ENCODE measurements at places on chromosomes 7 and 10. TPM values are rescaled to one million over a fixed set of nuclear protein-coding genes. Genes with fewer than 3 reads are reported as not detected.

- no peak for DNase-seq
Measured at GRCh38 chr7:139854124-139854511, 25.1 kb downstream of the TBXAS1 start.

DNA sequence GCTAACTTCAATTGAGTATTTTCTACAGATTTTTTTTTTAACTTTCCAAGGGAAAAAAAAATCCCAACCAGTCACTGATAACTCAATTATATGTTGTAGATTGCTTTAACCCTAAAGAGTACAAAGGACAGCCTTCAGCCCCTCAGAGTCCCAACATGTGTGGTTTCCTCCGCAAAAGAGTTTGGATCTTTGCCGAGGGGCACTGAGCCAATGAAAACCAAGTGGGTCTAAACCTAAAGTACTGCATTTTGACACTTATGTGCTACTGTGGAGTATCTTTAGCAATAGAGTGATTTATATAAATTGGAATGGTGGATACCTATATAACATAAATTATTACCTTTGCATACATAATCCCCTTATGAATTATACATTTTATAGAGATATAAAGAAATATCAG lies 91.5 kb downstream of the SEMA3D start:
- no peak for DNase-seq

- no peak for DNase-seq
Measured at GRCh38 chr10:7738536-7739407, 35.7 kb downstream of the ITIH2 start.

DNA sequence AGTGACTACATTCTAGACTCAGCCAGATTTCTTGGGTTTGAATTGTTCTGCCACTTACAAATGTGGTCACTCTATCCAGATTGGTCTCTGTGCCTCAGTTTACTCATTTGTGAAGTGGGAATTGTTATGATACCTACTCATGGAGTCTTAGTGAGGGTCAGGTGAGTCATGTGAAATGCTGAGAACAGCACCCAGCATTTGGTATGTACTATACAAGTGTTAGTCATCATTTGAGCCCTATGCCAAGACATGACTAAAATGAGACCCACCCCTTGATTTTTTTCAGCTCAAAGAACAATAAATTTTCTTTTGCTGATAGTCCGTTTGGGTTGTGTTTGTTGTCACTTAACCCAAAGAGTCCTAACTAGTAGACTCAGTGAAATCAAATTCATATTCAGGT lies 92.8 kb downstream of the CHN2 start:
- no peak for DNase-seq

DNA sequence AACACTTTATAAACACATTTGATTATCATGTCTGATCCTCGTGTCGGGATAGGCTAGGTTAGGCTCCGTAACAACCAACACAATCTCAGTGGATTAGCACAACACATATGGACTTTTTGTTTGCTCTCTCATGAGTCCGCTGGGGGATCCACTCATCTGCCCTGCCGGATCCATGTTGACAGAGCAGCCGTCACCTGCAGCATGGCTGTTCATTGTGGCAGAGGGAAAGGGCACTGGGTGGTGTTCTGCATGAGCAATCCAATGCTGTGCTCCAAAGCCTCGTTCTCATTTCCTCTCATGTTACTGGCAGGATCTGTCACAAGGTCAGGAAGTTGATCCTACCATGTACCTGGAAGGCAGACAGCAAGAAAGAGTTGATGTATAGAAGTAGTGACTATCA lies 62.5 kb upstream of the RAPGEF5 start:
- DNase-seq, result no peak

DNA sequence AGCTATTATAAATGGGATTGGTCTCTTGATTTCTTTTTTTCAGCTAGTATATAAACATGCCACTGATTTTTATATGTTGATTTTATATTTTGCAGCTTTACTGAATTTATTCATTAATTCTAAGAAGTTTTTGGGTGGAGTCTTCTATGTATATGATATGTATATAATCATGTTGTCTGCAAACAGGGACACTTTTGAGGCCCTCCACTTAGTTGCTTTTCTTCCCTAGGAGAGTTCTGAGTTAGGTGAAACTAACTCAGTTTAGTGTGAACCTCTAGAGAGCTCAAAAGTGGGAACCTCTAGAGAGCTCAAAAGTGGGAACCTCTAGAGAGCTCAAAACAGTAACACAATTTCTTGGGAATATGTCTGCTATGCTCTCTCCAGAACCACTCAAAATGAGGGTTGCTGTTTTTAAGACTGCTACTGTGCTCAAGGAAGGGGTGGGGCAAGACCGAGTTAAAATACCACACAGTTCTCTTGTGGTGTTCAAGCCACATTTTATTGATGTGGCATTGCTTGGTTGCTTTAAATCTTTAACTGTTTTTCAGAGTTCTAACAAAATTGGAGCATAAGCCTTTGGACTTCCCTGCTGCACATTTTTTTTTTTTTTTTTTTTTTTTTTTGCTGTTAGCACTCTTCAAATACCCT lies 13.2 kb downstream of the CCDC7 start:
- DNase-seq, result no peak

- no peak for DNase-seq
Measured at GRCh38 chr10:60806921-60807320, 28.6 kb downstream of the CDK1 start.

DNA sequence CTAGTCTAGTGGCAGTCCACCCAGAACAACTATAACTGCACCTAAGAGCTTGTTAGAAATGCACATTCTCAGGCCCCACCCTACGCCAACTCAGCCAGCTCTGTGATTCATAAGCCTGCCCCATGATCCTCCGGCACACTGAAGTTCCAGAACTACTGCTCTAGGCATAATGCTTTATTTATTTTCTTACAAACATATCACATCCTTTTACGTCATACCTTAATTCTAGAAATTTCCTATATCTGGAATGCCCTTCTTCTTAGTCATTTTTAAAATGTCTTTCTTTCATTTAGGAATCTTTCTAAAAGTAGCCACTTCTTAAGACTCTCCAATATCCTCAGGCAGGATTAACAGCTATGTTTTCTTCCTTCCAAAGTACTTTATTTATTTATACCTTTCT lies 480.1 kb downstream of the INHBA start:
- DNase-seq, result no peak

DNA sequence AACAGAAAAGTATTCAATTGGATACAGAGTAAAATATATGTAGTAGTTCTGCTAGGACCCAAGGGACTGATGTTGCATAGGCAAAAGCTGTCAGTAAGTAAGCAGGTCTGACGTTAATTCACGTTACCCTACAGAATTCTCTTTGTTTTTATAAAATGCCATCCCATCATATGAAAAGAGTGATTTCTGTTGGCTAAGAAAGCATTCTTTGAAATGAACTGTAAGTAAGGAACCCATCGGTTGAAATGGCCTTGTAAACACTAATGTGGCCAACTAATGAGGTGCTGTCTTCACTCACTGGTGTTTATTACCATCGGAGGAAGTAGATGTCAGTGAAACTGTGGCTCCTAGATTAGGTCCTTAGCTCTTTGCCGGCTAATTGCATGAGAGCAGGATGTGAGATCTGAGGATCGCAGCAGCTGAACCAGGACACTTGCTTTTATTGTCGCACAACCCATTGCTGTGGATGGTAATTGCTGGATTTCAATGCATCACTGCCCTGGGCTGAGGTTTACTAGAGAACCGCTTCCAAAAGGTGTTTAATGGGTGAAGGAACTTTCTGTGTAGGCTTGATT lies 49.5 kb downstream of the UBE3C start:
- no peak for DNase-seq

DNA sequence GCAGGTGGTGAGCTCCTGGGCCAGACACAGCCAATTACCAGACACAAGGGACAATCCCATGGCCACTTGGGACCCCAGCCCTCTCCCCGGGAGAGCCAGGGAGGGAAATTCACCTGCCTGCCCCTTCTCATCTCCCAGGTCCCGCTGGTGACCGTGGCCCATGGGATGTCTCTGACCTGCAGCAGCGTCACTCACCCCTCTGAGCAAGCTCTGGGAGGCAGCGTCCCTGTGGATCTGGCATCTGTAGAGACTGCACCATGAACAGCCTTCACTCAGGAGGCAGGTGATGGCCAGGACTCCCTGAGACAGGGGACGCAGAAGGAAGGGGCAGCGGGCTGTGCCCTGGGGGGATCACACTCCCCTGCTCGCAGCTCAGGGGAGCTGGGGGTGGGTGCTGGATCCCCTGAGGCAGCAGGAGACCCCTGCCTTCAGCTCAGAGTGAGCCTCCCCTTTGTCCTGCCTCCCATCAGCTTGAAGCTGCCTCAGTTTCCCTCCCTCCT lies 90.8 kb downstream of the FOXL3 start:
- DNase-seq, result no peak

DNA sequence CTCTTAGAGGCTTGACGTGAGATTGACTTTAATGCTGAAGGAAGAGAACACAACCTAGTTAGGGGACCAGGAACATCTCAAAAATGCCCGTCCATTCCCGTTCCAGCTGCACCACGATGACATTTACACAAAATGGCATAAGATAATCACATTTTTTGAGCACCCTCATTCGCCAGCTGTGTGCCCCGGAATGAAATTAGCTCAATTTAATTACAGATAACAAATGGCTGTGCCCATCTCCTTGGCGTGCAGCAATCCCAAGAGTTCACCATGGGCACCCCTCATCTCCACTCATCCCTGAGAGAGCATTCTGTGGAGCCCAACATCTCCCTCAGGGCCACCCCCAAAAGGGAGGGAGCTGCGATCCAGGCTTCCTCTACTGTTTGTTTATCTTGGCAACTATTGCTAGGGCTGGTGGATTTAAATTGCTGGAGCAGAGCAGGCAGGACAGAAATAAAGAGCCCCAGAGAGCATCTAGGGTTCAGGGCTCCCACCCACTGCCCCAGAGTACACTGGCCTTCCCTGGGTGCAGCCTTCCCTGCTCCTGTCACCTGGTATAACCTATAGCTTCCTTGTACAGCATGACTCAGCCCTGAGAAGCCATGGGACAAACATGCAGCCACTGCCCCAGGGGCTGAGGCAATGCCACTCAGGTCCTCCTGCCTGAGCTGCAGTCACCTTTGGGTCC lies 263.5 kb downstream of the ZEB1 start:
- DNase-seq, result peak; percentile 11

ITGA8 gene
- polyA plus RNA-seq, result not detected

CACNA2D1 gene
- polyA plus RNA-seq, result 7.0 TPM

CYP2E1 gene
- polyA plus RNA-seq, result 1.4 TPM

GOLGA7B gene
- polyA plus RNA-seq, result not detected

SVIL gene
- polyA plus RNA-seq, result 34.9 TPM

C10orf53 gene
- not detected for polyA plus RNA-seq
